ENCODE measurements at places on chromosomes 7 and 10.

- no peak for DNase-seq
These were observed 800 bp downstream of the MINDY3 start for GRCh38 chr10:15859509-15859905.

DNA sequence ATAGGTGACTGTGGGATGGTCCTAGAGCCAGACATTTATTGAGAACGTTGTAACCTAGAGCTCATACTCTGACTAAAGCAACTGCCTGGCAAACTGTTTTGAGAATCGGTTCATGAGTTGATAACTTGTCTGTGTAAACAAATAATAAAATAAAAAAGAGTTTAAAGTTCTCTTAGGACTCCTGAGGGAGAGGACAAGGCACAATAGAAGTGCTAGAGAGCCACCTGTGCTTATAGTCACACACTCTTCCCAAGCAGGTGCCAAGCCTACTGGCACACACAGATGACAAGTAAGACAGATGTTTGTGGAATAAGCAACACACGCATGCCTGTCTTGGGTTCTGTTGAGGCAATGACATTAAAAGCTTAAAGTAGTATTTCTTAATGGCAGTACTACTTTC is 7.9 kb downstream of the EDRF1 start:
- peak; percentile 14 for DNase-seq

GRCh38 chr7:120725376-120726039 is 132.4 kb downstream of the TSPAN12 start:
- no peak for DNase-seq

GRCh38 chr7:55527307-55527706 is 45.0 kb downstream of the VOPP1 start:
- DNase-seq, result no peak

DNA sequence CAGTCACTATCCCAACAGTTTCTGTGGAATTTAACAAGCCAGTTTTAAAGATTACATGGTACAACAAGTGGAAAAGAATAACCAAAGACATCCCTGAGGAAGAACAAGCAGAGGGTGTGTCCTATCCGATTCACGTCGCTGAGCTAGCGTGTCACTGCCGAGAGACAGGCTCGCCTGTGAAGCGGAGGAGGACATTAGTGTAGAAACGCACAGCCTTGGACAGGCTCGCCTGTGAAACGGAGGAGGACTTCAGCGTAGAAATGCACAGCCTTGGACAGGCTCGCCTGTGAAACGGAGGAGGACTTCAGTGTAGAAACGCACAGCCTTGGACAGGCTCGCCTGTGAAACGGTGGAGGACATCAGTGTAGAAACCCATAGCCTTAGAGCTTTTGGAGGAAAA is 52.7 kb upstream of the INPP5A start:
- DNase-seq, result no peak

DNA sequence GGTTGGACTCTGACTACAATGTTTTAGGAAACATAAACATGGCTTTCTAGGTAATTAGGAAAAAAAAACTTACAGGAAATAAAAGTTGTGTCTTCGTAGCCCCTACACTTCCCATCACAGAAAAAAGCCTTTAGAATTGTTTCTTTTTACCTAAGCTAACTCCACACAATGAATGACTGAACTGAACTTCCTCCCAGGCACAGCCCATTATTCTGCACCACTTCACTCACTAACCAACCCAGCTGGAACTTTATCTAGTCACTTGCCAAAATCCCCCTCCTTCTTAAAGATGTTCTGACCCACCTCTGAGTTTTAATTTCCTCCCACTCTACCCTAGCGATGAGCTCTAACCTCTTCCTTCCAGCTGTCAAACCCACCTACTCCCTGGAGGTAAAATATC is 91.7 kb upstream of the MEOX2 start:
- DNase-seq, result no peak

DNA sequence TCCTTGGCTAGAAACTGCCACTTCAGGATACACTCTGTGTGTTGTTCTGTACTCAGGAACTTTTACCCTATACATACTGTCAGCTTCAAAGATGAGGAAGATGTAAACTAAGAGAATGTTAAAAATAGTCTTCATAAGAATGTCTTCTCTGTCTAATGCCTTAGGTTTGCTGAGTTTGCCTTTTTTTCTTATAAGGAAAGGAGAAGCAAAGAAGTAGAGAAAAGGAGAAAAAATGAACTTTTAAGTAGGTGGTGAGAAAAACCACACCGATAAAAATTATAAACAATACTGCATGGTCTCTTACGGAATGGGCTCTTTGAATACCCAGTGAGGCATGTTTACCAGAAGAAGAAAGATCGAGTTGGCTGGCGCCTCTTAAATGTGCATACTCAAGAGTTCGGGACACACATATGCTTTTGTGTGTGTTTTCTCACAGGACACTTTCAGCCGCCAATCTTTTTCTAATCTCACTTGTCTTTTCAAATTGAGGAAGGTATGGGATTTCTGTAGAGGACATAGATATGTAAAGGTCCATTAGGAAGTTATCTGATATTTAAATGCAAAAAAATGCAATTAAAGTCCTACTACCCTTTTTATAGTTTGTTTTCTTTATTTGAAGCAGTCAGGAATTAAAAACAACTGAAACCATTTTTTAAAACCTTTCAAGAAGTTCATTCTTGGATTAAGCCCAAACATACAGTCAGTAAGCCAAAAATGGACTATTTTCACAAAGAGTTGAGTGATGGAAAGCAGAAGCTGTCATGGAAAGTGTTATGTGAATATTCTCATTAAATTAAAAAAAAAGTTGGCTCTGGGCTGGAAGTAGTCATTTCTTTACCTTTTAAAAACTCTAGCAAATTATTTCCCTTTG is 100.6 kb upstream of the MDFIC start:
- no peak for DNase-seq

GRCh38 chr7:158734861-158735260 is 30.3 kb upstream of the NCAPG2 start:
- no peak for DNase-seq

DNA sequence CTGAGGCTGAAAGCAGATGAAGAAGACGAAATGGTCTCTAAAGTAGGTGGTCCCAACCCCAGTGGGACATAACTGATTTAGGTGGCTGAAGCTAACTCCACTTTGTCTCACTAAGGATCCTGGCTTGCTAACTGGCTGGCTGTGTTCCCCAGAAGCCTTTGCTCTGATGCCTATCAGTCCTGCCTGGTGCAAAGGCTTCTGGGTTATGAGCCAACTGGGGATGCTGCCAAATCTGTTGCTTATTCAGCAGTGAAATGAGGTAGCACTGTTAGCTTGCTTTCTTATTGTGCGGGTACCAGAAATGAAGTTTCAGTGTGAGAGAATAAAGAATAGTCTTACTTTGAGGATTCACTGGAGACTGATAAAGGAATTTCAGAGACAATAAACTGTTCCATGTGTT is 18.1 kb downstream of the PRKG1 start:
- peak; percentile 27 for DNase-seq

DNA sequence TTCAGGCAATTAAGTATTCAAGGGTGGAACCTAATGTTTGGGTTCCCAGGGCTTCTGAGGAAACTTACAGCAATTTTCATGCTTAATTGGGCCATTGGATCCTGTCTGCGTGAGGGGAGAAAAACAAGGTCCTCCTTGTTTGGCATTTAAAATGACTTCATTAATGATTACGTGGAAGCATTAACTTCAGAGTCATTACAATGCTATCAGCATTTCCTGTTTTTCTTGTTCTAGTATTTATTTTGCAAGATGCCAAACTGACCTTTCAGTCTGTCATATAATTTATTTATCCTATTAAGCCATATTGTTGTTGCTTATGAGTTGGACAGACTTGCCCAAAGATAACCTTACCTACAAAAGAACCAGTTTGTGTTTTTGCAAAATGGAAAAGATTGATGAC is 324.1 kb upstream of the LRRN3 start:
- DNase-seq, result no peak

DNA sequence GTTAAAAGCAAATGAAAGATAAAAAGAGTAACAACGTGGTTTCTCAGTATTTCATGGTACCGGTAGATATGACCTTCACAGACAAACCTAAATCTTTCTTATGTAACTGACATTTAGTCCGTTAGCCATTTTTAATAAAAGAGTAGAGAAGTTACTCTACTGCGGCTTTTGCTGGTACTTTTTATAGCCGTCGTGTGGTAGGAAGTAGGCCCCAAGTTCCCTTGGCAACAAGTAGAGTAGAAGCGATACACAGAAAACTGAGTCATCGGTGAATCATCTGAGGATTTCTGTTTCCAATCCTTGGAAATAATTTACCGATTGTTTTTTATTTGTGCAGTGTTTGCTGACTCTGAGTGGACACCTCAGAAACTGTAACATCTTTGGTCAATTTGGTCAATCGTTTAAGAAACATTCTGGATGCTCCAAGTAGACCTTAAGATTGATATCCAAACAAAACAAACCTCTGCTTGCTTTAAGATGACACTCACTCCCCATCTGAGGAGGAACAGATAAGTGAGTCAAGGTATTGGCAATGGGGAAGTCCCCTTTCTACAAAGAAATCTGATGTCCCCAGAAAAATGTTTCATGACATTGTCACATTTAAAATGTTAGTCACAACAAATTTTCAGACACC is 63.9 kb upstream of the AHR start:
- no peak for DNase-seq

GRCh38 chr10:88974012-88974411 is 16.6 kb upstream of the FAS start:
- DNase-seq, result no peak

GRCh38 chr7:158742065-158742821 is 37.6 kb upstream of the NCAPG2 start:
- DNase-seq, result no peak

- DNase-seq, result no peak
These were observed 11.2 kb downstream of the GAD2 start for GRCh38 chr10:26227786-26228185.

DNA sequence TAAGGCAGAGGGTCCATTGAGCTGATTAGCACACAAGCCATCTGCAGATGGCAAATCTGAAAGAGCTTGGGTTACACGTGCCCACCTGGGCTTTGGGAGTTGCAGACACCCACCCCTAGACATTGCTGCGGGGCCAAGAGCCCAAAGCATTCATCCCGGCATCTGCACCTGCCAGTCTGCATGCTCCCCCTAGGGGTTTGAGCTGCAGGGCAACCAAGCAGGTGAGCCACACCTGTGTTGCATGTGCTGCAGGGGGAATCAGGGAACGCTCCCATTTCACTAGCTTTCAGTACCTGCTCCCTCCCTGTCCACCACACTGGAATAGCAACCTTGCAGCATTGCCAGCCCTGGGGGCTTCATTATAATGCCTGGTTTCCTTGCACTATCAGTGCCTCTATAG is 21.1 kb downstream of the C7orf33 start:
- DNase-seq, result no peak

DNA sequence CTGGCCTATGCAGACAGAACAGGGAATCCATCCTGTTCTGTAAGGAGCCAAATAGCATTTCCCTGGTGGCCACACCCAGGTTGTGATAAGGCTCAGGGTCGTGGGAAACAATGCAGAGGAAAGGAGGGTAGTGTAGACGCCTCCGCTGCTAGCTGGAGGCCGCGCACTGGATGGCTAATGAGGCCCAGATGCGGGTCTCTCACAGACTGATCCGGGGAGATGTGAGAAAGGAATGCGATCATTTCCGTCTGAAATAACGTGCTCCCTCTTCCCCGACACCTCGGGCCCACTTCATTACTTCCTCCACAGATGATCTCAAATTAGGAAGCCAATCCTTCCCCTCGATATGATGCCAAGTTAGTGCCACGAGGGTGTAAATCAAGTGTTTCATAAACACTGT is 203.3 kb downstream of the TAX1BP1 start:
- DNase-seq, result no peak

GRCh38 chr10:97157578-97158095 is 28.1 kb downstream of the SLIT1 start:
- DNase-seq, result no peak

DNA sequence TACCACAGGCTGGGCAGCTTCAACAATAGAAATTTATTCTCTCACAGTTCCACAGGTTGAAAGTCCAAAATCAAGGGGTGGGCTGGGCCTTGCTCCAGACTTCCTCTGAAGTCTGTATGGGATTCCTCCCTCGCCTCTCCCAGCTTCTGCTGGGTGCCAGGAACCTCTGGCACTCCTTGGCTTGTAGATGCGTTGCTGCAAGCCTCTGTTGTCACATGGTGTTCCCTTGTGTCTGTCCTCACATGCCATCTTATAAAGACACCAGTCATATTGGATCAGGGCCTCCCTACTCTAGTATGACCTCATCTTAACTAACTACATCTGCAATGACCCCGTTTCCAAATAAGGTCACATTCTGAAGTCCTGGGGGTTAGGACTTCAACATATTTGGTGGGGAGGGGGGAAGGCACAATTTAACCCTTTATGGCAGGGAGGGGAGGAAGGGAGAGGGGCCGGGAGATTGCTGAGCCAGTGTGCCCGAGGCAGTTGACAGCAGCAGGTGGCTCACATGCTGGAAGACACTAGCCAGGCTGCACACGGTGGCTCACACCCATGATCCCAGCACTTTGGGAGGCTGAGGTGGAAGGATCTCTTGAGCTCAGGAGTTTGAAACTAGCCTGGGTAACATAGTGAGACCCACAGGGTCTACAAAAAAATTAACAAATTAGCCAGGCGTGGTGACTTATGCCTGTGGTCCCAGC is 18.8 kb downstream of the ZNF282 start:
- DNase-seq, result no peak

- DNase-seq, result no peak
These were observed 843.6 kb upstream of the POT1 start for GRCh38 chr7:125773113-125773785.

- DNase-seq, result peak; percentile 23
These were observed 40.3 kb upstream of the ANK3 start for GRCh38 chr10:60430017-60430416.

DNA sequence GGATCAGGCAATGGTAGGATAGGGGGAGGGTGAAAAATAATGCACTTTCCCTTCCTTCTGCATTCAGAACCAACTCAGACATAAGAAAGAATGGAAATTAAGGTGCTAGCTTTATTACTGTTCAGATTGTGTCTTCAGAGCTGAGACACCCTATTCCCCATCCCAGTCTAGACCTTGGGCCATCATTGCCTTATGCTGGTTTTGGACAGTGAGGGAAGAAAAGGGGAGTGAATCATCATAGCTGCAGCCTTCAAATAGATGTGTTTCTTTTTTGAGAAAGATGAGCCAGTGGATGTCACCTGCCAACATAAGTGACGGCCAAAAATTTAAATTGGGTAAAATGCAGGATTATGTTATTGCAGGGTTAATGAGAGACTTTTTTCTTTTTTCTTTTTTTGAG is 27.0 kb upstream of the TOMM7 start:
- DNase-seq, result no peak

DNA sequence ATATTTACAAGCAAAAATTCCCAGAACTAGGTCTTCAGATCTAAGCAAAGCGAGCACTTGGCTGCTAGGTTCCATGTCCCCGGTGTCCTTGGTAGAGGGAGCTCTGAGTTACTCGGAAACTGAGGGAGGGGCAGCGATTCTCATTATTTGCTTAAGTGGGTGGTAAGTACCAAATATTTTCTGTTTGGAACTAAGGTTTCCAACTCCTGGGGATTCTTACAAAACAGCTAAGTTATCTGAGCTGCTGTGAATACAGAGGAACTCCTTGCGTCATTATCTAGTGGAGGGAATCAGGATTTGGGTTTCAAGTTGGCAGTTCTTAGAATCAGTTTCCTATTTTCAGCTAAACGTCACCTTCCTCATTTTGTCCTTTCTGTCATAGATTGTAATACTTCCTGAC is 76.8 kb upstream of the IKZF1 start:
- DNase-seq, result no peak

Measured in prostate gland (tissue), 2 donors.